DMS 273 treated with DMSO at 0.1 percent for 48 hours (cell line): ENCODE measurements at places on chromosomes 12 and 14.

- DNase-seq = no peak
Measured at GRCh38 chr12:41917181-41917580, 227.5 kb downstream of the GXYLT1 start.

DNA sequence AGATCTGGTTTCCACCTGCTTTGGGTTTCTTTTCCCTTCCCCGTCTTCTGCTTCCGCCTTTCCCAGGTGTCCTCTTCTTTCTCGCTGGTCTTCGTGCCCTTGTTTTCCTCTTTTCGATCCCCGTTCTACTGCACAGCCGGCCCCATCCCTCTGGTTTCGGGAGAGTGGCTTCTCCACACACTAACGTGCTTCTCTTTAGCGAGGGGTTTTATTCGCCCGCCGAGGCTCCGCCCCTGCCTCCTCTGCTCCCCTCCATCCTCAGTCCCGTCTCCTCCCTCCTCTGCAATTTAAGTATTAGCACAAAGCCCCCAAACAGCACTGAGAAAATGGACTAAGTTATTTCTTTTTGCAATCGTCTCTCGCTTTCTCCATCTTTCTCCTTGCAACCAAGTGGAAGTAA is at the start of gene SLC7A8:
TSS of gene SLC7A8 (minus strand) at position 182 of the 400 bp plus-strand sequence. CDS start 746 bp downstream, outside the sequence.
- no peak for DNase-seq

- no peak for DNase-seq
Measured at GRCh38 chr12:72366255-72366654, 94.1 kb downstream of the TRHDE start.

GRCh38 chr14:39368261-39368959 is 63.8 kb downstream of the FBXO33 start:
- peak; percentile 20 for DNase-seq

DNA sequence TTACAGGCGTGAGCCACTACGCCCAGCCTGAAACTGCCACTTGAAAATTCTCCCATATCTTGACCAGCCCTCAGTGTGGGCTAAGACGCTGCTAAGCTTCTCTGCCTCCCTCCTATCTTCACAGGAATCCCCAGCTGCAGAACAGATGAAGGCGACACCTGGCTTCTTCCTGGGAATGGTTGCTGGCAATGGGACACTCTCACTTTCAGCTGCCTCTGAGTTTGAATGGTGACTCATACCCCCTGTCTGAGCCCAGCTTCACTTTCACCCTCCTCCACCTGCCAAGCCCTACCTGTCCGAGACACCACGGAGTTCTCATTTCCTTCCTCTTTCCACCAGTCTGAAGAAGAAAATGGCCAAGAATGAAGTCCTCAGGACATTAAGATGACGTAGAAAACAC is 18.3 kb upstream of the VASH1 start:
- DNase-seq = no peak

DNA sequence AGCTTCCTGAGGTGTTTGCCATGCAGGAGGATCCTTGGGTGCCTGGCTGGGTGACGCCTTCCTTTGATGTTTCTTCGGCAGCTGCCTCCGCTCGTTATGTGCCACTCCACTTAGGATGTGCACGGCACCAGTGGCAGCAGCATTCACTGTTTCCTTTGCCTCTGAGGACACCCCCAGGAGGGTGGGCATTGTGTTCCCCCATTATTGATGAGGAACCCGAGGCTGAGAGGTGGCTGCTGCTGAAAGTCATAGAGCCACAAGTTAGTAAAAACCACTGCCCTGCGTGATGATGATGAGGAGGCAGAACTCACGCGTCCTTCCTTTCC is 41.2 kb downstream of the EP400 start:
- no peak for DNase-seq

DNA sequence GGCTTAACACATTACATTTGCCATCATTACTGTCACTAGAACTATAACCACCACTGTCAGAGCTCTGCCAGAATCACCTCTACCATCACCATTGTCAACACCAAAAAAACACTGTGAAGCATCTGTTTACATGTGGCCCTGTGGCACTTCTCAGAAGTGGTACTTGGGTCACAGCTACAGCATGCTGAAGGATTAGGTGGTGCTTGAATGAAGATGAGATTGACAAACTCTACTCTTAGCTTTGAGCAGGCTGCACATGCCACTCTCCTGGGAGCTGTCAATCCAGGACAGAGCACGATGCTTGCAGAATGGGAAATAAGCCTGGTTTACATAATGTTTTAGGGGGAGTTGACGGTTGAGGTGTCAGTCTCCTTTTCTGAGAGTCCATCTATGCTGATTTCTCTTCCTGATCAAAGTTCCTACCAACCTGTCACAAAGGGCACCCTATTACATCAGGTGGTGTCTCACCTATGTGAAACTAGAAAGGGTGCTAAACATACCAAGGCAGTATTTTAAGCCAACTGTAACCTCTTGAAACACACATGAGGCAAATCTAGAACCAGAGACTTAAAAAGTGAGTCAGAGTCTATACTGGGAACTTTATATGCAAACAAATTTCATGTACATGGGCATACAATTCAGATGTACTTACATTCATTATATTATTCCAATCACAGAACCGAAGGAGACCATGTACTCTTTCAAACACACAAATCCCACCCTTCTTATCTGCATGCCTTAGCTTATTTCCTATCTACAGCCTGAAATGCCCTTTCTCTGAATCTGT is 258.7 kb downstream of the EMP1 start:
- DNase-seq = no peak

- peak; percentile 12 for DNase-seq
Measured at GRCh38 chr14:39102265-39102968, 618 bp downstream of the SEC23A start.

GRCh38 chr12:20183563-20183962 is 184.8 kb upstream of the PDE3A start:
- no peak for DNase-seq

- no peak for DNase-seq
Measured at GRCh38 chr12:23340351-23340750, 609.1 kb downstream of the SOX5 start.

DNA sequence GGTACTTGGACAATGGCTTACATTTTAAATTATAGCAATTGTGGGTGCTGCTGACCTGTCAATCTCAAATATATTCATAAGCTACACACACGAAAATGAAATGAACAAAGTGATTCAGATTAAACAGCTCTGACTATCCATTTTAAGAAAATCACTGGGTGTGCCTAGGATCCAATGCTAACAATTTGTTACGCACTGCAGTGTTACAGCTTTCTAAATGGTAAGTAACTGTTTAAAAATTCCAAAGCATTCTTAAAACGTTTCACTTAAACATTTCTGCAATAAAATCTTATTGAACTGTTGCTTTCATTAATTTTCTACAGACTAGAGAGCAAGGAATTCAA is 18.9 kb downstream of the LMO3 start:
- no peak for DNase-seq

GRCh38 chr12:102569803-102570202 is 89.4 kb upstream of the IGF1 start:
- DNase-seq = no peak

- peak; percentile 13 for DNase-seq
Measured at GRCh38 chr14:80213602-80214001, 2.3 kb upstream of the DIO2 start.

GRCh38 chr12:77060136-77060882 is 5.1 kb downstream of the E2F7 start:
- no peak for DNase-seq

GRCh38 chr12:109656743-109657142 is 56.9 kb upstream of the FAM222A start:
- peak; percentile 40 for DNase-seq

DNA sequence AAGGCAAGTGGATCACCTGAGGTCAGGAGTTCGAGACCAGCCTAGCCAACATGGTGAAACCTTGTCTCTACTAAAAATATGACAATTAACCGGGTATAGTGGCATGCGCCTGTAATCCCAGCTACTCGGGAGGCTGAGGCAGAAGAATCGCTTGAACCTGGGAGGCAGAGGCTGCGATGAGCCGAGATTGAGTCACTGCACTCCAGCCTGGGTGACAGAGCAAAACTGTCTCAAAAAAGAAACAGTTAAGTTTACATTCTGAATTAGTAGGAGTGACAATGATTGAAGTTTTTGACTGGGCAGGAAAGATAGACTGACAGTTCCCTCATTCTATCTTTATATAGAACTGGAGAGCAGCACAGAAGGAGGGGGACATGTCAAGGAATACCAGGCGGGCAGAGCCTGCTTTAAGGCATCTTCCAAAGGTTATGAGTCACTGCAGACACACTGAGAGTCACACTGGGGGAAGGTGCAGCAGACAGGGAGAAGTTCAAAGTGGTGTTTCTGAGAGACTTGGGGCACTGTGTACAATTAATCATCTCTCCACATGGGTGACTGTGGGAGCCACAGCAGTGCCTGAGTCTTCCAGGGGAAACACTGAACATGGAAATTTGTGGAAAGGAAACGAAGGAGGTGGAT is 42.8 kb upstream of the RNASE3 start:
- DNase-seq = no peak

GRCh38 chr14:75150150-75150549 is 23.3 kb upstream of the NEK9 start:
- no peak for DNase-seq

GRCh38 chr12:15682826-15683225 is 106.4 kb downstream of the EPS8 start:
- no peak for DNase-seq

- no peak for DNase-seq
Measured at GRCh38 chr12:7302266-7302986, 1.4 kb upstream of the ACSM4 start.

- no peak for DNase-seq
Measured at GRCh38 chr12:65494537-65494936, 216.1 kb downstream of the MSRB3 start.

DNA sequence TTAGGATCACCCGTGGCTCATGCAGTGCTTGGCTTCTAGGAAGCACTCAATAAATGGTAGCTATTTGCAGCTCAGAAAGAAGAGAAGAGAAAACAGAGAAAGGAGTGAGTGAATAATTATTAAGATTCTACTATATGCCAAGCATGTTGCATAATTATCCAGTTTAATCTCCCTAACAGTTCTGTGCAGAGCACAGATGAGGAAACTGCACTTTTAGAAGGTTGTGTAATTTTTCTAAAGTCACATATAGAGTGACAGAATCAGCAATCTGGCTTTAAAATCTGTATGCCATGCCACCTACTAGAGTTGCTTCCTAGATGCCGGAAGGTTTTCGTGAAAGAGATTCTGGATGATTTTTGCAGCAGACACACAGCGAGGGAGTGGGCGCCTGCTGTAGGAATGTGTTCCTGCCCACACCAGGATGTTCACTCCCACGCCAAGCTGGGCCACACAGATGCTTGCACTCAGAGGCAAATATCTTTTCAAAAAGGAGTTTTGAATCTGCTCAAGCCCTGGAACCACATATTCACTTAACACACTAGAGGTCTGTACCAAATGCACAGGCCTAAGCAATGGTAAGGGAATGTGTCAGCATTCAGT is 50.2 kb upstream of the SMCO2 start:
- no peak for DNase-seq

GRCh38 chr14:50770586-50770985 is 60.4 kb downstream of the NIN start:
- DNase-seq = no peak

GRCh38 chr12:111359914-111360276 is 9.0 kb downstream of the PHETA1 start:
- DNase-seq = no peak

GRCh38 chr12:1776170-1776921 is 44.0 kb upstream of the LRTM2 start:
- DNase-seq = no peak

- DNase-seq = no peak
Measured at GRCh38 chr14:71130491-71131179, 223.4 kb downstream of the PCNX1 start.

- no peak for DNase-seq
Measured at GRCh38 chr12:727321-727720, 25.1 kb upstream of the WNK1 start.

DNA sequence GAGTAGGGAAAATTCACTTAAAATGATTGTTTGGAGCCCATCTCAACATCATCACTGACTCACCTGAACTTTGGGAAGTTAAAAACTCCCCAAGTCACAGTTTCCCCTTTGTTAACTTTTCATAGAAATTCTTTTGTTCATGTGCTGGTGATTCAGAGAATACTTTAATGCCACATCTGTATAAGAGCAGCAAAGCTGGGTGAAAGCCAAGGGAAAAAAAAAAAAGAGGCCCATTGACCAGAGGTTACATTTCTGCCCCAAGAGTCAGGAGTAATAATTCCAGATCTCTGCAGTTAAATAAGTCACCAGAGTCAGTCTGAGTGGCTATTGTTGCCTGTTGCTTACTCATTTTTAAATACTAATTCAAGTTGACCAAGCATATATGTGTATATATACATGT is 136.4 kb upstream of the LGR5 start:
- no peak for DNase-seq

DNA sequence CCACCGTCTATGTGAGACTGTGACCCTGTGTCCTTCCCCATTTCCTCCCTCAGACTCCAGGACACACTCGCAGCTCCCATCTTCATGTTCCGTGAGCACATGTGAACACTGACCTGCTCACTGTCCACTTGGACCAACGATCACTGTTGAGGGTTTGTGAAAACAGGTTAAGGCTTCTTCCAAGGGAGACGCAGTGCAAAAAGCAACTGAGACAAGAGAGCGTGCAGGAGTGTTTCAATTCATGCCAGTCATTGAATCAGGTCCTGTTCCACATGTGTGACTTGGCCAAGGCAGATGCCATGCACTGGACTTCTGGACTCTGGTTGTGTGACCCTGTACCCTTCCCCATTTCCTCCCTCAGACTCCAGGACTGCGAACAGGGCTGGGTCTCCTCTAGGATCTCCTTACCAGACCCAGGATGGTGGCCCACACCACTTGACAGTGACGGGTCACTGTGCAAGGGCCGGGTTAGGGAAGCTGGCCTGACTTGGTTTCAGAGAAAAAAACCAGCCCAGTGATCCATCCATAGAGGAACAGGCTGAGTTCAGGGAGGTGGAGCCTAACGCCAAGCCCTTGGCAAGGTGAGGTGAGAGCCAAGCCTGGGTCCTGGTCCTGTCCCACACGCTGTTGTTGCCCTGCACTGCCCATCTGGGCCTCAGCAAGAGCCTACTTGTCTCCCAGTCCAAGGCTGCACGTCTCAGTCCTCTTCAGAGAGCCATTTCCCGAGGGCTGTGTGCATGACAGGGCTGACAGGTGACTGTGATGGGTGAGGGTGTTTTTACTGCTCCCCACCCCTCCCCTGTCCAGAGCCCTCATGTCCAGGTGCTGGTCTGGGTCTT is 5.7 kb upstream of the KRT5 start:
- no peak for DNase-seq

- no peak for DNase-seq
Measured at GRCh38 chr14:93331002-93331727, 1.7 kb downstream of the BTBD7 start.

DNA sequence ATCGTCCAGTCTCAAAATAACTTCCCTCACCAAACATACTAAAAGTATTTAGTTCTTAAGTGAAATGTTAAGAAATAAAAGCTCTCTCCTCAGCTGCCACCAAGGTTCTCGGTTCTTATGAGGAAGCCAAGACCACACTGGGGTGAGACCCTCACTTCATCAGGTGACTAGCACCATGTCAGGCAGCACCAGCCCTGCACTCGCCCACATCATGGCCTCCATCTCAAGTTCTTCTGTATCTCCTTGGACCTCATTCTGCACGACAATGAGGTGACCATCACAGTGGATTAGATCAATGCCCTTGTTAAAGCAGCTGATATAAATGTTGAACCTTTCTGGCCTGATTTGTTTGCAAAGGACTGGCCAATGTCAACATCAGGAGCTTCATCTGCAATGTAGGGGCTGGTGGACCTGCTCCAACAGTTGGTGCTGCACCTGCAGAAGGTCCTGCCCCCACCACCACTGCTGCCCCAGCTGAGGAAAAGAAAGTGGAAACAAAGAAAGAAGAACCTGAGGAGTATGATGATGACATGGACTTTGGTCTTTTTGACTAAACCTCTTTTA is 12.4 kb downstream of the SEC23A start:
- DNase-seq = no peak
